Bronchial epithelial cell (primary cell): ENCODE measurements at places on chromosomes 2 and 18.

- DNase-seq = no peak
These were observed 61.4 kb downstream of the GPR39 start for GRCh38 chr2:132477962-132478361.

DNA sequence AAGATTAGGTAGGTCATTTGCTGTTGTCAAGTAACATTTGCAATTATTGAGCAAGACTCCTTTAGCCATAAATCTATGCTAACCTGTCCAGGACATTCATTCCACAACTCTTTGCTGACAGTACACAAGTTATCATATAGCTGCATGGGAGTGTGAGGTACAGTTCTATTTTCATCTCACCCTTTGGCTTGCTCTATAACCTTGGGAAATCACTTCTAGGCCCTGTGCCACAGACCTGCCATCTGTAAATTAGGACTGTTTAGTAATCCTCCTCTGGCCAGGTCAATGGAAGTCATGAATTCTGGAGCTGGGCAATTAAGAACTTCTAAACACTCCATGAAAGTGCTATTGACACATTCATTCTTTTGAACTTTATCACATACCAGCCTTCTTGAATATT, 34.6 kb upstream of the PAIP2B start:
- no peak for DNase-seq

DNA sequence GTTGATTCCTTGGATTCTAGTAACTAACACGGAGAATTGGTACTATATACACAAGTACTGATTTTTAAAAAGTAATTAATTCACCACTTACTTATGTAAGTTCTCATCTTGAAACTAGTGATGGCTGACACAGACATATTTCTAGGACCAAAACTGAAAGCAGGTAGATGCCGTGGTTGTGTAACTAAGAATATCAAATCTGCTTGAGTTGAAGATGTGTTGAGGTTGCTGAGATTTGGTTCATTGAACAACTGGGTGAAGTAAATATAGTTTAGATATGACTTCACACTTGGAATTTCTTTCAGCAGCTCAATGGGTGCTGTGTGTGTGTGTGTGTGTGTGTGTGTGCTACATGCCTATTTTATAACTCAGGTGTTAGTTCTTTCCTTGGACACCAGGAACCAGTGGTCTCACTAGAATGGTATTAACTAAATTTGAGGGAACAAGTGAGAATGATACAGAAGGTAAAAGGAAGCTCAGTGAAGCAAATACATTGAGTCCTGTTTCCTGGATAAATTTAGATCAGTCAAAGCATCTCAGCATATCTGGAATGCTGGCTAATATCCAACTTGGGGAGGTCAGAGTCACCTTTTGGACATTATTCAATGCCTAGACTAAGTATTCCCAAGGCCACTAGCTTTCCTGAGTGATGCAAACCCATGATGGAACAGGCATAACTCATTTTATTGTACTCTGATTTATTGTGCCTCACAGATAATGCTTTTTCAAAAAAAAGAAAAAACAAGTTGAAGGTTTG, 110.7 kb upstream of the ZEB2 start:
- DNase-seq = no peak

- DNase-seq = no peak
These were observed 129.6 kb downstream of the RBMS1 start for GRCh38 chr2:160363961-160364360.

- DNase-seq = no peak
These were observed 81.3 kb downstream of the NFATC1 start for GRCh38 chr18:79476918-79477571.
